ENCODE measurements at places on chromosomes 3 and 15.

GRCh38 chr3:114519415-114519814, 225.6 kb downstream of the TIGIT start:
- no peak for DNase-seq

- DNase-seq = no peak
These were observed 19.7 kb upstream of the CGNL1 start for GRCh38 chr15:57356636-57357035.

DNA sequence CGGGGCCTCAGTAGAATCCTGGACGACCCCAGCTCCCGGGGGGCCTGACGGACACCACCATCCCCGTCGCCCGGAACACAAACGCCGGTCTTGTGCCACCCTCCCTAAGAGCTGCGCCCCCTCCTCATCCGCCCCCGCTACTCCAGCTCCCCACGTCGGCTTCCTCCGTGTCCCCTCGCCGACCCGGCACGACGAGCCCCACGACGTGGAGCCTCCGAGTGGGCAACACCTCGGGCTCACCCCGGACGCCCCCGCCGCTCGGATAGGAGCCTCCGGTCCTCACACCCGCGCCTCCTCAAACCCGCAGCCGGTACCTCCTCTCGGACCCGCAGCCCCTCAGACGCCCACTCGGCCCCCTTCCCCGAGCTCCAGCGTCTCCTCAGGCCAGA, 525 bp downstream of the NPTN start:
- DNase-seq = no peak

DNA sequence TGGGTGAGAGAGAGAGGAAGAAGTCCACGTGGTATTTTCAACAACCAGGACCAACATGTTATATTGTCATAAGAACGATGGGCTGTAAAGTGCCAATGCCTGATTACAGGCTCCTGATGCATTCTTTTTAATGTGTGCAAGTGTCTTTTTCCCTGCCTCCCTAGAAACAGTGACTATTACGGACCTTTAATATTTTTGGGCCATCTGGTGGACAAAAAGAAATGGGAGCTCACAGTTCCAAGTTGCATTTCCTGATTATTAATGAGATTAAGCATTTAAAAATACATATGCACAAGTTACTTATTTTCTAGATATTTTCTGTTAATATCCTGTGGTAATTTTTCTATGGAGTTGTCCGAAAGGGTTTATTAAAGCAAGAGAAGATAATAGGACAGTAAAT, 530.2 kb downstream of the NR2F2 start:
- DNase-seq = no peak

DNA sequence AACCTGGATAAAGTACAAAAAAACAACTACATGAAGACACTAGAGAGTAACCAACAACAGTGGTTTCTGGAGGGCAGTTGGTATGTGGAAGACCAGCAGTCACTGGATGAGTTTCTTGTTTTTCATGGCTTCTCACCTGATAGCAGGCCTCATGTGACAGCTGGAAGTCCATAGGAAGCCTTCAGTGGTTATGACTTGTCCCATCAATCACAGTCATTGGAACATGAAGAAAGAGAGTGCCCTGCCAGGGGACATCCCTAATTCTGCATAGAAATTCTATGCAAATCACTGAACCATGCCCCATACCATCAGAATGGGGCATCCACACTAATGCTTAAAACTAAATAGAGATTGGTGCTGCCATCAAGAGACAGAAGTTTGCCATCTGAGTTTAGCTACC, 81.6 kb downstream of the AKAP13 start:
- DNase-seq = no peak

GRCh38 chr15:63481105-63481810, 23.1 kb upstream of the USP3 start:
- DNase-seq = peak; percentile 21

- no peak for DNase-seq
These were observed 159.3 kb upstream of the PRICKLE2 start for GRCh38 chr3:64384561-64384960.

DNA sequence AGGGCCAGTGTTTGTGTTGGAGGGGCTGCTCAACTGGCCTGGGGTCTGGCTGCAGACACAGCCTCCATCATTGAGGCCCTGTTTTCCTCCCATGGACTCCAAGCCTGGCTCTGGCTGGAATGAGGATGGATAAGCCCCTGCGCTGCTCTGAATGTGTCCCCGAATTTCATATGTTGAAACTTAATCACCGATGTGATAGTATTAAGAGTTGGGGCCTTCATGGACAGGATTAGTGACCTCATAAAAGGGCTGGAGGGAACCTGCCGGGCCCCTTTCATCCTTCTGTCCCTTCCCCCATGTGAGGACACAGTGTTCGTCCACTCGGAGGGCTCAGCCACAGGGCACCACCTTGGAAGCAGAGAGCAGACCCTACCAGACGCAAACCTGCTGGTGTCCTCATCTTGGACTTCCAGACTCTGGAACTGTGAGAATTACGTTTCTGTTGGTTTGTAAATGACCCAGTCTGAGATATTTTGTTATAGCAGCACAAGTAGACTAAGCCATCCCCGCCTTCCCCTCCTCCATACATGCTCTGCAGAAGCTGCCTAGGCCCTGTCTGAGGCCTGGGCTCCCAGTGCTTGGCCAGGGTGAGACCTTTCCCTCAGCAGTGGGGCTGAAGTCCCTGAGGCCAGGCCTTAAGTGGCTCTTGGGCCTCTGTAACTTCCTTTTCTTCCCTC, 3.8 kb upstream of the LCTL start:
- no peak for DNase-seq

GRCh38 chr15:67178569-67179210, 75.8 kb downstream of the AAGAB start:
- DNase-seq = no peak

- DNase-seq = no peak
These were observed 31.5 kb downstream of the PTH1R start for GRCh38 chr3:46908986-46909534.

DNA sequence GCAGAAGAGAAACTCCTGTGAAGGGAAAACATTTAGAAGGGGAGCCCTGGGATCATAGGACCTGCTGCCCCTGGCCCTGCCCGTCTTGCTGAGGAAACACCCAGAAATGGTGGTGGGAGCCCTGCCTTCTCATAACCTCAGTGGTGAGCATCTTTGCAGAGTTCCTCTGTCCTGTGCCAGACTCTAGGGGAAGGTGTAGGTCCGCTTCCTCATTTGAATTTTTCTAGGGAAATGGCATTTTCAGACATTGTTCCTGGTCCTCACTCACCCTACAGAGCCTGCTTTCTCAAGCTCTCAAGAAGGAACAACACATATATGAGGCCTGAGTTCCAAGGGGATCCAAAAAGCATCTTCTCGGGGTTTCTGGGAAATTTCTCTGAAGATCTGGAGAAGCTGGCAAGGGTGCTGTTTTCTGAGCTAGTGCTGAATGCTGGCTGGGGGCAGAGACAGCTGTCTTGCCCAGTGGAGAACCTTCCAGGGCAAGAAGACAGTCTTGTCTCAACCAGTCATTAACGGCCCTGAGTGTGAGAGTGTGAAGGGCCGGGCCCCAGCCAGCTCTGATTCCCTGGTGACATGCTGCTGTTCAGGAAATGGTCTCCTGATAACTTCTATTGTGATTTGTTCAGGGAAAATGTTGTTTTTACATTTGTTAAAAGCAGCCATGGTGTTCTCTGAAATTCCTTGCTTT, 283.1 kb upstream of the LRRFIP2 start:
- no peak for DNase-seq

GRCh38 chr3:17909714-17910113, 167.3 kb upstream of the TBC1D5 start:
- no peak for DNase-seq

DNA sequence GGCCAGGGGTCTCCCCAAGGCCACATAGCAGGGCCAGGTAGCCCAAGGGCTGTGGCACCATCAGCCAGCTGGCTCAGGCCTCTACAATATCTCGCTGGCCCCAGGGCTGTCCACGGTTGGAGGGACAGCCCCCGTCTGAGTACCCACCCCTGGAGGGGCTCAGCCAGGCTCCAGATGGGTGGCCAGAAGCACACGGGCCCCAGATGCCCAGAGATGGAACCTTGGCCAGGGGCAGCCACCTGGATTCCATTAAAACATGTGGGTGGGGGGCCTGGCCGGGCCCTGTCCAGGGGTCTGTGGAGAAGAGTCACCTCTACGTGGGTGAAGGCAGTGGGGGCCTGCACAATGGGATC, 8.4 kb downstream of the CSPG4 start:
- DNase-seq = no peak

GRCh38 chr3:179463319-179463718, 12.0 kb upstream of the GNB4 start:
- DNase-seq = no peak

DNA sequence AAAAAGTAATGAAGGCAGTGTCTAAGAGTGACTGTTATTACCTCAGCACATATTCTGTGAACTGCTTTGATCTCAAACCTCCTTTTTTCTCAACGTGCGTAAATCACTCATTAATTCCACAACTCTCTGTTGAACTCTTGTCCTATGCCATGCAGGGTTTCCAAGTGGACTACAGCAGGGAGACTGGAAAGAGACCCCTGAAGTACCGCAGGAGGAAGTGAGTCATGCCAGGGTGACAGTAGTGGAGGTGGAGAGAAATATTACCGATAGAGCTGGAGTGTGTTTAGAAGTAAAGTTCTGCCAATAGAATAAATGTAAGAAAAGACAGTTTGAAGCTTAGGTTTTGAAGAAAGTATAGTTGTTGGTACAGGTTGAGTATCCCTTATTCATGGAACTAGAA, 908.9 kb downstream of the ROBO1 start:
- no peak for DNase-seq

- DNase-seq = no peak
These were observed 94.3 kb downstream of the KCNAB1 start for GRCh38 chr3:156214676-156215075.

- DNase-seq = no peak
These were observed at the start of gene NR1I2 for GRCh38 chr3:119781330-119782198. NR1I2 (plus strand) TSS chr3:119782101.

DNA sequence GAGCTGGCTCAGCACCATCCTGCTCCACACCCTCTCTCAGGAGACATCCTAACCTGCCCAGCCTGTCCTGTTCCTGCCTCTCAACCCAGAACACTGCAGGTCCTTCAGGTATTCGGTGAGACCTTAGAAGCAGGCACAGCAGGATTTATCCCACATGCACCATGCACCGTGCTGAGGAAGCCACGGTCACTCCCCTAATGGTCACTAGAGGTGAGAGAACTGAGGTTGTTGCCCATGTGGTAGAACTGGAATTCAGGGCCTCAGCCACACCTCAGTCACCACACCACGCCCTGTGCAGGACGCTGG, 36.9 kb downstream of the APBA2 start:
- DNase-seq = no peak

- no peak for DNase-seq
These were observed 61.4 kb downstream of the GABRB3 start for GRCh38 chr15:26711445-26711844.

DNA sequence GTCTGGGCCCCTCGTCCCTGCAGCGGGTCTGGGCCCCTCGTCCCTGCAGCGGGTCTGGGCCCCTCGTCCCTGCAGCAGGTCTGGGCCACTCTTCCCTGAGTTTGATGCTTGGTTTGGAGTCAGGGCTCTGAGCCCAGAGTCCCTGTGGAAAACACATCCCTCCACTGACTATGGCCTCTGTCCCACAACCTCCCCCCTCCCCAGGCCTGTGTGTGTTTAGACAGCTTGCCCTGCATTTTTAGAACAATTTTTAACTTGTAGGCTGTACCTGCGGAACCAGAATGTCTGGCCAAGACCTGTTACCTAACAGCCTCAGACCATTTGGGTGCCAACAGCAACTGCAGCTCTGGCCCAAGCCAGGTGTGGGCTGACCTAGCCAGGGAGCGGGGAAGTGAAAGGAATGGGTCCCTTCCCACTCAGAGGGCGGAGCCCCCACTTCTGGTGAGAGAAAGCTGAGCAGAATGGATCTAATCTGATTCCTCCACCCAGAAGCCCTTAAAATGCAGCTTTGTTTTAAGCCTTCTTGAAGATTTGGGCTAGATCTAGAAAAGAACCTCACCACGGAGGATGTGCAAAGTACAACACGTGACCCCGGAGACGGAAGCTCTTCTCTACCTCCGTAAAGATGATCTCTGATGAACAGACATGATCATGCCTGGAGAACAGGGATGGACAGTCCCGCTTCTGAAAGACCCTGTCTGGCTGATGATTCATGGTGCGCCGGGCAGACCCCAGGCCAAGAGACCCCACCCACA, 60.5 kb upstream of the TFRC start:
- DNase-seq = no peak

GRCh38 chr3:140198242-140198641, 263.3 kb downstream of the CLSTN2 start:
- DNase-seq = no peak

DNA sequence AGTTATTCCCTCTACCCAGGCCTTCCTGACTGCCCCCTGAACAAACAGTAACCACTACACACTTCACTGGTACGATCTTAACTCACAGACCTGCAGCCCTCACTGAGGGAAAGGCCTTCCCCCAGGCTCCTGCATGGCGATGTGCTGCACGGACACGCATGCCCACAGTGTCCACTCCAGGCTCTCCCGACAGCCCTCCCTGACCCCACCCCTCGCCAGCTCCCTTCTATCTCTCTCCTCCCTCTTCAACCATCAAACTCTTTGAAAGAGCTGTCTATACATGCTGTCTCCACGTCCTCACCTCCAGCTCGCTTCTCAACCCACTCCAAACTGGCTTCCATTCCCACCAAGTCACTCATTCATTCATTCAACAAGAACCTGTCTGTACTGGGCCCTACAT, 3.9 kb downstream of the SCN5A start:
- DNase-seq = no peak

GRCh38 chr3:35184775-35185174, 454.6 kb upstream of the ARPP21 start:
- no peak for DNase-seq

- peak; percentile 40 for DNase-seq
These were observed 44.6 kb downstream of the ZIC4 start for GRCh38 chr3:147361454-147362420.

DNA sequence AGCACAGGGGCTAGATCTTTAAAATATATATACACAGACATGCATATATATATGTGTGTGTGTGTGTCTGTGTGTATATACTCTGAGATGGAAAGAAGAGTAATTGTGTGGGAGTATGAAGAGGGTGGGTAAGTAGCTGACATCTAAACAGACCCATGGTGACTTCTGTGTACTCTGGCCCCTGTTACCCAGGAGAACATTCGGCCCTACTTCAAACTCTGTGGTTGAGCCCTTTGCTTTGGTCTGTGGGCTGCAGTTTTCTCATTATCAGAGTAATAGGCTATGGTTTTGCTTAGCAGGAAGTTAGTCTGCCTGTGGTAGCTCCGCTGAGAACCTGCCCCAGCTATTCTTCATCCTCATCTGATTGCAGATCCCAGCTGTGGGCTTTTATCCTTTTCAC, 141.4 kb downstream of the RBPMS2 start:
- peak; percentile 36 for DNase-seq

DNA sequence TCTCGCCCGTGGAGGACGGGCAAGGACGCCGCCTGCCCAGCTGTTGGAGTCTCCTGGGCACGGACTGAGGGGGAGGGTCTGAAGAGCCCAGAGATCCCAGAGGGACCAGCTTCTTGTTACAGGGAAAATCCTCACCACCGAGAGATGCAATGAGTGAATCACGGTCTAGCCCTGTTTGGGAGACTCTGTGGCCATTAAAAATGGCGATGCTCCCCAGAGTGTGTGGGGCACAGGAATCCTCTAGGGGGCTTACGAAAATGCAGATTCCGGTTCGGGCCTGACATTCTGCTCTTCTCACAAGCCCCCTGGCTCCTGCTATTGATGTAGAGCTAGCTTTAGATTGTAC, 35.5 kb upstream of the EPHB3 start:
- DNase-seq = no peak

Data from T-helper 2 cell (primary cell).